Placental pericyte (primary cell): ENCODE measurements at places on chromosomes 13 and 19. TPM values are rescaled to one million over a fixed set of nuclear protein-coding genes. Genes with fewer than 3 reads are reported as not detected.

The KLK4 gene
- not detected in 2 replicates for total RNA-seq

The RASGRP4 gene
- total RNA-seq, result not detected in 2 replicates

The ICAM5 gene
- total RNA-seq, result 11.6 and 16.2 TPM in 2 replicates

The RFX1 gene
- 5.9 and 6.1 TPM in 2 replicates for total RNA-seq

The ZNF229 gene
- total RNA-seq, result 12.7 and 18.6 TPM in 2 replicates

The DNM2 gene
- 137 and 157 TPM in 2 replicates for total RNA-seq

The ZNF540 gene
- total RNA-seq, result 0.22 and 0.29 TPM in 2 replicates

The ZNF610 gene
- total RNA-seq, result 1.1 and 2.0 TPM in 2 replicates

The ZSCAN4 gene
- 0.22 TPM in 1 of 2 replicates, not detected in the other for total RNA-seq

The ZNF473 gene
- 7.9 and 9.4 TPM in 2 replicates for total RNA-seq

The CEACAM5 gene
- not detected in 2 replicates for total RNA-seq
